ENCODE measurements at places on chromosomes 16 and 17.

- DNase-seq: no peak
These were observed 8.8 kb upstream of the GFAP start for GRCh38 chr17:44924107-44924544.

DNA sequence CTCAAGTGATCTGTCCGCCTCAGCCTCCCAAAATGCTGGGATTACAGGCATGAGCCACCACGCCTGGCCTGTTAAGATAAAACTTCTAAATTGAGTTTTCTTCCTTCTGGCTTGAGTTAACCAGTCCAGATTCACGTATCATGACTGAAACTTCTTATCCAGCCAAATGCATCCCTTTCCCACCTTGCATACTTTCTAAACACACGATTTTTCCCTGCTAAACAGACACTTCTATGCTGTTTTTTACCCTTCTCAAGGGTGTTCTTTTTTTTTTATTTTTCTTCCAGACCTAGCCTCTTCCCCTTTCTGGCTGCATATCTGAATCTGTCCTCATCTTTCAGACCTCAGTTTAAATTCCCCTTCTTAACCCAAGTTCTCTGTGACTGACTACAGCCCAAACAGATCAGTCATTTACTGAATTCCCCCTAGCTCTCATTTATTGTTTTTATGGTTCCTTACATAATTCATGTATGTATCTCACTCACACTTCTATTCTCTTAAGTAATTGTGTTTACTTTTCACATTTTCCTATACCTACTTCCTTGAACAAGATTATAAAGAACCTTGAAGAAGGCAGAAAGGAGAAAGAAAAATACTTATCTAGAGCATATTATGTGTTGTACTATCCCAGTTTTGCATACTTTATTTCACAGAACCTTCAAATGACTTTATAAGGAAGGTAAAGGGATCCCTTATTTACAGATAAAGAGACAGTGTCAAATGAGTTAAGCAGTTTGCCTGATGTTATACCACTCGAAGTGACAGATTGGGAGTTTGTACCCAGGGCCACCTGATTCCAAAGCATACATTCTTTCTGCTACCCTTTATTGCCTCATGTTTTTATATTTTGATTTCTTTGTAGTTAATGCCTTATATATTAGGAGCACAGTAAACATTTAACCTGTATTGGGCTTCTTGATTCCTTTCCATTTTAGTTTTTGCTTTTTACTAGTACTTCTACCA, 5.2 kb downstream of the EVI2B start:
- no peak for DNase-seq

DNA sequence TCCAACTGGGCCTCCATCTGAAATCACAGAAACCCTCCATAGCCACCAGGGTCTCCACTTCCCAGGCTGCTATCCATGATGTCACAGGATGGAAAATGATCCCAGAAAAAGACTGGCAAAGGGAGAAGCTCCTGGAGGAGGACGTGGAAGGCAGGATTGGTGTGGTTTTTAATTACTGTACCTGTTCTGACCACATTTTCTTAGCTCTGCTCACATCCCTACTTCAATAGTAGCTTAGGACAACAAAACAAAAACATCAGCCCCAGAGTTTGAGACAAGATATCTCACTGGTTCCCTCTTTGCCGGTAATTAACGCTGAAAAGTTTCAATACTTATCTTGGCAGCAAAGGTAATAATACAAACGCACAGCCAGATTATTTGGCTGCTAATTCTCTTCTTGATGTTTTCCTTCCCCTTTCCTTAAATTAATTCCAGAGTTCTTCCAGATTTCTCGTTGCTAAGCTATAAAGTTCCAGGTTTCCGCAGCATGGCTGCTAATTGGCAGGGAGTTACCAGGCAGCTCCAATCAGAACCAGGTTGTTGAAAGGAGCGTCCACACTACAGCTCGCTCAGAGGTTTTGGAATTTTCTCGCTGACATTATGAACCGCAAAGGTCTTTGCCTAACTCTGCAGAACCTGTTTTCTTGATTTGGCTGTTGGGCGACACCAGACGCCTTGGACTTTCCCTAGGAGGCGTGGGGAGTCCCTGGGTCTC, 263.4 kb downstream of the MRTFB start:
- no peak for DNase-seq

- no peak for DNase-seq
These were observed 66.6 kb upstream of the AXIN2 start for GRCh38 chr17:65627891-65628643.

DNA sequence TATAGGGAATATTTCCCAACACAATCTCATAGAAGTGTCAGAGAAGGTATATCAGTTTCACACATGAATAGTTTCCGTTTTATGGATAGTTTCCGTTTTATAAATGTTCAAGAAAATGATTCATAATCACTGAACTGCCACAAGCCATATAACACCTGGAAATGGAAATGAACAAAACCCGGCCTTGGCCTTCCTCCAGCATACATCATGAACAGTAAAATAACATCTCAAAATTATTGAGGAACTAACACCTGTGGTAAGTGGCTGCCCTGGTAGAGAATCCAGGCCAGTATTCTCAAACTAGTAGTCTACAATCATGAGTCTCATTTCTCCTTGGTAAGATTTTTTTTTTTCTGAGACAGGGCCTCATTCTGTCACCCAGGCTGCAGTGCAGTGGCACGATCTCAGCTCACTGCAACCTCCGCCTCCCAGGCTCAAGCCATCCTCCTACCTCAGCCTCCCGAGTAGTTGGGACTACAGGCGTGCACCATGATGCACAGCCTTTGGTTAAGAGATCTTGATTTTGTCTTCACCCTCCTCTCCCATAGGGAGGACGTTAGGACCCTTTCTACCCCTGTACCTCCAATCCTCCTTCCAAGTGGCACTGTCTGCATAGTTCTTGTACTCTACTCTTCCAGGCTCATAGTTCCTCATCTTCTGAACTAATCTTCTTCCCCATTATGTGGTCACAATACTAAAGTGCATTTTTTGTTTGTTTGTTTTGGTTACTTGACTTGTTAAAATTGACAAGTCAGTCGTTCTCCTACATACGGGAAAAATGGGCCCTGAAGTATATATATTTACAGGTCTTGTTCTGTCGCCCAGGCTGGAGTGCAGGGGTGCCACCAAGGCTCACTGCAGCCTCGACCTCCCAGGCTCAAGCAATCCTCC, 15.0 kb upstream of the RGS9 start:
- DNase-seq: no peak

DNA sequence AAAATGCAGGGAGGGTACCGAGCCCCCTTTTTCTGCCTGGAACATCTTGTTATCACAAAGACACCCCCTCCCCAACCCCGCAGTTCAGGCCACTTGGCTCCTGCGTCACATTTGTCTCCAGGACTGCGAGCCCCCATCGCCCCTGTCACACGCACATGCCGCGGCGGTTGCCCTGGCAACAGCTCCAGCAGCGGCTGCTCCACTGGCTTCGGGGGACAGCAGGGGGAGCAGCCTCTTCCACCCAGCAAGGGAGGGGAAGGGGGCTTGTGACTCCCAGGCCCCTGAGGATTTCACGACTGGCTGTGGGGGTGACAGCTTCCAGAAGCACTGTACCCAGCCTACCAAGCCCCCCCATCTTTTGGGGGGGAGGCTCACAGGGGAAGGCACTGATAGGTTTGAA, 2.6 kb downstream of the BAIAP3 start:
- peak; percentile 68 for DNase-seq

DNA sequence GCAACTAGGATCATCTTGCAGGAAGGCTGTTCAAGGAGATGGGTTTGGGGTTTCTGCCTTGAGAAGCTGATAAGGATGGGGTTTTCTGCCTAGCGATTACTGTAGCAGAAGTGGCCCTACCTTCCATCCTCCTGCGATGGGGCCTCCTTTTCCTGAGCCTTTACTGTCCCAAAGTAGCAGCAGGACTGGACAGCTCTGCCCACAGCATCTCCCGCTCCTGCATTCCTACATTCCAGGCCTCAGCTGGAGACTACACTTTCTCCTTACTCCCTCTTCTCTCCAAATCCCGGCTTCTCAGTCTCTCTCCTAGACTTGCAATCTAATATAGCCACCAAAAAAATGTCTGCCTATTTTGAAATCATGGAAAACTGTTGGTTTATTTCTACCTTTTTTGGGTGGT, 355.4 kb downstream of the CA10 start:
- no peak for DNase-seq

GRCh38 chr16:9264067-9264466, 172.6 kb downstream of the HAPSTR1 start:
- no peak for DNase-seq

DNA sequence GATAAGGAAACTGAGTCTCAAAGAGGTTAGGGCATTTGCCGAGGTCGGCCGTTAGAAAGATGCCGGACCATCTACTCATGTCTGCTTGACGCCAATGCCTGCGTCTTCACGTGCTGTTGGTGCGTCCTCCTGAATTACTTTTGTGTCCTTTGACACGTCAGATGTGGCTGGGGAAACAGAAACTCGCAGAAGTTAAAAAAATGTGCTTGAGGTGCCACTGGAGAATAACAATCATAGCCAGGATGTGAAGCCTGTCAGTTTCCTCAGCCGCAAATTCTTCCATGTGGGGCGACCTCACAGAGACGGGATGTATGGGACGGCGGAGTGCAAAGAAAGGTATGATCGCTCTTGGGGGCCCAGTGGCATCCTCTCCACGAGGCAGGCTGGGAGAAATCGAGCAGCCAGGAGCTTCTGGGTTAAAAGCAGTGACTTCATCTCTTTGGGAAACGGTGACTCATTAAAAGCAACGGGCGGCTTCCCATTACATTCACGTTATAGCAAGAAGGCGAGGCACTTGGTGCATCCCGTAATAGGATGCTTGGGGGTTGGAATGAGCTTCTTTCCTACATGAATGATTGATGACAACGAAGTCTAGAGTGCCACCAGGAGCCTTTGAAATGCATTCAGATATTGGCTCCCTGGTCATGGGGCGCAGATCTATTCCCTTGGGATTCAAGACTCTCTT, 67.8 kb downstream of the BMERB1 start:
- peak; percentile 31 for DNase-seq

DNA sequence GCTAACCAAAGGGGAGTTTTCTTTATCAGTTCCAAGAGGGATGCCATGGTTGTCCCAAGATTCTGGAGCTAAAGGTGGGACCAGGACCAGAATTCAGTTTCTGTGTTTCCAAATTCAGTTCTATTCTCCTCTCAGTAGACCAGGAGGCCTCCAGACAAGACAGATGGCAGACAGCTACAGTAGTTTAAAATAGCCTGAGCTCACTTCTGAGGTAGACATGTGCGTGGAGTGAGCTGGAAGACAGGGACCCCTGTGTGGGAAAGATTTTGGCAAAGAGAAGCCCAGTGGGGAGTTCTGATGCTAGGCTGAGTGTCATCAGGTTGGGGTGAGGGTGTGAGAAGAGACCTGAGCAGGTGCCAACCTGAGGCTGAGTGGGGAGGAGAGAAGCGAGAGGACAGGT, 95.4 kb downstream of the PRKCB start:
- no peak for DNase-seq

DNA sequence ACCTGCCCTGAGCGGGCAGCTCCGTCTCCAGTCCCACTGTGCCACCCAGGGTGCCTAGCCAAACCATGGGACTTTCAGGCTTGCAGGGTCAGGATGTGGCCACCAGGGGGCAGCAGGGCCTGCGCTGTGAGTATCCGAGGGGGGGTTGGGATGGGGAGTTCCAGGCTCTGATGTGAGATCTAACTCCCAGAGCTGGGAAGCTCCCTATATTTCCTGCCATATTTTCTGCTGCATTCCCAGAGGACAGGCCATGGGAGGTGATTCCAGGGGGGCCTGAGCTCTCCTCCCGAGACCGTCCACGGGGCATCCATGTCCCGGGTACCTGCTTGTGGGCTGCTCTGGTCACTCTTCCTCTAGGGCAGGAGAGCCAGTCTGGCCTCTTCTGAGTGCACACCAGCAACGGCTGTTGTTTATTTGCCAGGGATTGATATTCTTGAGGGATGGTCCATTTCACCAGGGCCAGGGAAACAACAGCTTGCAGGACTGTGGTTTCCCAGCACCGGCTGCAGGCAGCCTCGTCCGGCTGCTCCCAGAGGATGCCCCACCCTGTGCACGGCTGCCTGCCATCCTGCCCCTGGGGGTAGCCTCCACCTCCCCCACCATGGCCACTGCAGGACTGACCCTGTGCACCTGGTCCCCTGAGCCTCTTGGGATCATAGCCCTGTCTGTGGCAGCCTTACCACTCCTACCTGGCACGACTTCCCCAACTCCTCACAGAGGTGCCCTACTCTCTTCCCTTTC, 1.2 kb downstream of the GPR142 start:
- DNase-seq: peak; percentile 81

- DNase-seq: no peak
These were observed 212.8 kb downstream of the SOX9 start for GRCh38 chr17:72333570-72333969.

- DNase-seq: peak; percentile 88
These were observed 1.7 kb upstream of the GPRC5B start for GRCh38 chr16:19886073-19886941.

DNA sequence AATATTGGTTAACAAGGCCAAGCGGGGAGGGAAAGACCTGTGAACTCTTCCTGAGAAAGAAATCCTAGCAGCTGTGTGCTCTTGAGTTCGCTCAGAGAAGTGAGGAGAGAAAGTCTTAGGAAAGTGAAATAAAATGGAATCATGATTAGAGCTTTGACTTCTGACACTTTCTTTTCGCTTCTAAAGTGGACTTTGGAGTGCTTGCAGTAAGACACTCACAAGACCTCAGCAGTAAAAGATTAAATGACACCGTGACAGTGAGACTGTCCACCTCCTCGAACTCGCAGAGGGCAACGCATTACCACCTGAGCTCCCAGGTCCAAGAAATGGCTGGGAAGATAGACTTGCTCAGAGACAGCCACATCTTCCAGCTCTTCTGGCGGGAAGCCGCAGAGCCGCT, 71.2 kb downstream of the RNF213 start:
- no peak for DNase-seq

DNA sequence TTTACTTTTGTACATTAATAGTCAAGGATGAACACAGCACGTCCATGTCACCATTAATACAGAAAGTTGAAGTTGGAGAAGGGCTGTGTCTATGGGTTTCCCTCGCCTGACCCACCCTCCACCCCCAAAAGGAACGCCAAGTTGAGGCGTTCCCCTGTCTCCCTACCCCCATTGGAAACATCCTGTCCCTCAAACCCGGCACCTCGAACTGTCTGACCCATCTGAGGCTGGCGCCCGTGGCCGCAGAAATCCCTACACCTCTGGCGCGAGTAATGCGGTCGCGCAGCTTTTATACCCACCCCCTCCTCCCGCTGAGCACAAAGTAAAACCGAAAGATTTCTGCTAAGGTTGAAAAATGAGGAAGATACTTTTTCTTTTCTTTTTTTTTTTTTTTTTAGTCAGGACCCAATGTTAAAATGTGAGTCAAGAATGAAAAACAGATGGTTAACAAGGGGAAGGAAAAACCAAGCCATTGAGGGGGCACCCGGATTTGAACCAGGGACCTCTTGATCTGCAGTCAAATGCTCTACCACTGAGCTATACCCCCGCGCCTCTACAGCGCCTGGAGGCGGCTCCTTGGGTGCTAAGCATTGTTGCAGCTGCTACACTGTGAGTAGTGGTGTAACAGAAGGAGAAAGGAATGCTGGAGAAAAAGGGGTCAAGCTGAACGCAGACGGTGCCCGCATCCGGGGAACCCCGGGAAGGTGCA, 887 bp upstream of the LASP1 start:
- peak; percentile 92 for DNase-seq

- DNase-seq: no peak
These were observed 23.6 kb downstream of the SDR42E1 start for GRCh38 chr16:81987706-81988105.
